Bronchial smooth muscle cell (primary cell): ENCODE measurements at places on chromosomes 13 and 19. TPM values are rescaled to one million over a fixed set of nuclear protein-coding genes. Genes with fewer than 3 reads are reported as not detected.

The CBARP gene
- total RNA-seq = 0.63 and 0.86 TPM in 2 replicates

The TICAM1 gene
- 1.4 and 1.6 TPM in 2 replicates for total RNA-seq

The CEACAM7 gene
- total RNA-seq = not detected in 2 replicates

The LHB gene
- total RNA-seq = not detected in 2 replicates

The MYO1F gene
- 0.34 and 0.47 TPM in 2 replicates for total RNA-seq

The GPR18 gene
- total RNA-seq = not detected in 2 replicates

The GGN gene
- 0.32 and 0.34 TPM in 2 replicates for total RNA-seq
